ENCODE measurements at places on chromosomes 2 and 18.

DNA sequence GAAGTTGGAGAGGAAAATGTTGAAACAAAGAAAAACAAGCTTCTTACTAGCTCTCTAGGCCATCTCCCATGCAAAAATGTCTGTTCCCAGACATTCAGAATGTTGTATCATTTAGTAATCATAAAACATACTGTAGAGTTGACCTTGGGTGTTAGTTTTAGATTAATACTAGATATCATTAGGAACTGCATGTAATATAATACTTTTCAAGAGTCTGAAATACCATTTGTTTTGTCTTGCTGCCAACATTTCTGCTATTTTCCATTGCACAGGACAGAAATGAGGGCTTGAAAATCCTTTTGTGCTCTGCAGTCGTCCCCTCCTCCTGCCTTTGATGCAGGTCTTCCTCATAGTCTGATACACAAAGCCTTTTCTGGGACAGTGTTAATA lies 89.5 kb upstream of the RBMS1 start:
- peak; percentile 88 for DNase-seq

GRCh38 chr2:140128909-140129308 lies 1348.7 kb upstream of the NXPH2 start:
- DNase-seq = no peak

GRCh38 chr2:135164431-135164830 lies 112.3 kb downstream of the RAB3GAP1 start:
- no peak for DNase-seq

DNA sequence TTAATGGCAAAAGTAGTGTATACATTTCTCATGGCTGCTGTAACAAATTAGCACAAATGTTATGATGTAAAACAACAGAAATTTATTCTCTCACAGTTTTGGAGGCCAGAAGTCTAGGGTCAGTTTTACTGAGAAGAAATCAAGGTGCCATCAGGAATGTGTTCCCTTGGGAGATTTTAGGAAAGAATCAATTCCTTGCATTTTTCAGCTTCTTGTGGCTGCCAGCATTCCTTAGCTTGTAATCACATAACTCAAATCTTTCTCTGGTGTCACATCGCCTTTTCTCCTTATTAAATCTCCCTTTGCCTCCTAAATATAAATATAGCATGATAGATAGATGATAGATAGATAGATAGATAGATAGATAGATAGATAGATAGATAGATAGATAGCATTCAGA lies 307.0 kb upstream of the REG3G start:
- DNase-seq = no peak

DNA sequence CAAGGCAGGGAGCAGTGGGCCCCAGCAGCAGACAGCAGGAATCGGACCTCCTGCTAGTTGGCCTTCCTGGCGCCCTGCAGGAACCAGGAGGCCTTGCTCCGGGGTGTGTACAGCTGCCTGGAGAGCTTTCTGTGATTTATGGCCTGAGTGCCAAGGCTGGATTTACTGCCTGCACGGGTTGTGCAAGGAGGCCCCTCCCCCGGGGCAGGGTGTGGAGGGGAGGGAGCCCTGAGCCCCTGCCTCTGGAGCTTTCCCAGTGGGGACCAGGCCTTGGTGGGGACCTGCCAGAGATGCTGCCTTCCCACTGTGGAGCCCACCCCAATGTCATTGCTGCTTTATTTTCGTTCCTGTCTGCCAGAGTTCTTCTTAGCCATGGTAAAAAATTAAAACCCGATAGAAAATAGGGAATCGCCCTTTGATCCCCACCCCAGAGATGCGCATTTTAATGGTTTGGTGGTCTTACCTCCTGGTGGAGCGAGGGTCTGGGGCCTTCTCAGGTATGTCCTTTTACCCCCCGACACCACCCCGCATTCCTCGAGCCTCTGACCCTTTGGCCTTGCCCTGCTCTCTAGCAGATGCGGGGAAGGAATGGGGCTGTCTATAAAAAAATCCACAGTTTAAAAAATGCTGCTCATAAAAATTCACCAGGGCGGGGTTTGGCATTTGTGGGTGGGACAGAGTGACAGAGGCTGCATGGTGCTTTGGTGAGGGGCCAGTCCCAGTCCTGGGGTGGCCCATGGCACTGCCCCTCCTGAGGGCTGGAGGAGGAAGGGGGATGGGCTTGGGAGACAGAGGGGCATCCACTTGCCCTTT lies 6.9 kb upstream of the RALB start:
- no peak for DNase-seq

- peak; percentile 4 for DNase-seq
Measured at GRCh38 chr2:240874715-240875227, 6.1 kb downstream of the AGXT start.

- peak; percentile 81 for DNase-seq
Measured at GRCh38 chr18:470661-471501, 29.6 kb downstream of the COLEC12 start.

- DNase-seq = no peak
Measured at GRCh38 chr2:220000586-220000985, 373.2 kb downstream of the SLC4A3 start.

GRCh38 chr2:36717603-36718266 lies 21.2 kb downstream of the VIT start:
- DNase-seq = no peak

GRCh38 chr18:63037491-63037890 lies 282.1 kb downstream of the BCL2 start:
- DNase-seq = no peak

DNA sequence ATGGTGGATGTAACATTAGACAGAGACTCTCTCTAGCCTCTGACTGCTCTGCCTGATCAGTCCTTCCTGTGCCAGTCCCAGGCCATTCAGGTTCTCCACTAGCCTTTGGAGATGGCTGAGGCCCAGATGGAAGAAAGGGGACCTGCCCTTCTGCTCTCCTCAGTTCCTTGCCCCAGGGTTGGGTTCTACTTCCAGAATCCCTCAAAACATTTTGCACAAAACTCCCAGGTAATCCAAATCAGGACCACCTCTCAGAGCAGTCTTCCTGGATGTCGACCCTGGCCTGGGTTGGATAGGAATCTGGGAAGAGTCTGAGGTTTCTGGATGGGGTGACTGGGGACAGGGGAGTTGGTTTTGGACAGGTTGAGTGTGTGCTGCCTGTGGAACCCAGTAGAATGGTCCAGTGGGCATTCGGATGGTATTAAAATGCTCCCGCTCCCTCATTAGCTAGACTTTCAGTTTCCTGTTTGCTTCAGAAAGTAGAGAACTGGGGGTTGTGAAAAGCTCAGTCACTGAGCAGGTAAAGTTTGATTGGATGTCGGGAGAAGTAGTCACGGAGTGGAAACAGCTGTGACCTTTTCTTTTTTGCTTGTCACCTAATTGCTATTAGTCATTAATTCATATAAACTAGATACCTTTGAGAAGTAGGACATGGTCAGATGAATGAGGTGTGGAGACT lies 37.9 kb downstream of the DPYSL5 start:
- no peak for DNase-seq

- no peak for DNase-seq
Measured at GRCh38 chr2:101476605-101477208, 1.8 kb upstream of the RFX8 start.
